A549 treated with CORT108297 at 1 μM for 4 hours (cell line): ENCODE measurements at places on chromosomes 1 and 21. TPM values are rescaled to one million over a fixed set of nuclear protein-coding genes. Genes with fewer than 3 reads are reported as not detected.

CCDC185 gene
- 0.08 to 0.13 TPM (median 0.10 TPM) in 4 of 5 replicates, not detected in the other for total RNA-seq

SLC35F3 gene
- 4.4 to 5.8 TPM (median 5.2 TPM) in 5 replicates for total RNA-seq

GBP7 gene
- total RNA-seq, result not detected in 5 replicates

KCNJ6 gene
- 2.0 to 3.3 TPM (median 3.1 TPM) in 5 replicates for total RNA-seq

PFKFB2 gene
- total RNA-seq, result 5.2 to 6.6 TPM (median 6.1 TPM) in 5 replicates
